ENCODE measurements at places on chromosomes 1 and 21. TPM values are rescaled to one million over a fixed set of nuclear protein-coding genes. Genes with fewer than 3 reads are reported as not detected.

GRCh38 chr1:206503591-206504362 lies 3.6 kb upstream of the RASSF5 start:
- peak; percentile 63 for DNase-seq

DNA sequence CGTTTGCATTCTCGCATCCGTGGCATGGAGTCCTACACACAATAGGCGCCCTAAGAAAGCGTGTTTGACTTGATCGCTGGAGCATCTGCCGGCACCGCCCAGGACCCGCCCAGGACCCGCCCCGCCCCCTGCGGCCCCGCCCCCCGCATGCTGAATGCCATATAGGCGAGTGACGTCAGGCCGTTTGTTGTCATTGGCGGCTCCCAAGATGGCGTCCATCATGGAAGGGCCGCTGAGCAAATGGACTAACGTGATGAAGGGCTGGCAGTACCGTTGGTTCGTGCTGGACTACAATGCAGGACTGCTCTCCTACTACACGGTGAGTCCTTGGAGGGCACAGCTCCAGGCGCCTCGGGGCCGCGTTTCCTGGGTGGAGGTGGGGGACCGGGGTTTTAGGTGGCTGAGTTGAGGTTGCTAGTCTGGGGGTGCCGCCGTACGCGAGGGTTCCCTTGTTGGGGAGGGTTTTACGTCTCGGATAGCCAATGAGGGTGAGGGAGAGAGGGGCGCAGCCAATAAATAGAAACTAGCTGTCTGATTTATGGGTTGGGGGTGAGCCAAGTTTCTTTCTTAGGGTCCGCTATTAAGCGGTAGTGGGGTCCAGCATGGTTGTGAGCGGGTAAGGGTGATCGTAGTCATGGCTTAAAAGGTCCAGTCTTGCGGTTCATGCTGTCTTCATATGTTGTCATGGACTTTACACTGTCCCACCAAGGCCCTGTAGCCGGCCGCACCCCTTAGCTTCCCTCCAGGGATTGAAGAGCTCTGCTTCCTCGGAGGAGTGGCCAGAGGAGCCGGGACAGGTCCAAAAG lies at the start of gene OSBPL9:
OSBPL9 (plus strand) TSS at position 190 of the 806 bp plus-strand sequence; CDS start at position 209, 19 bp downstream.
- peak; percentile 88 for DNase-seq

The ST7L gene
- 17.4 TPM for total RNA-seq

DNA sequence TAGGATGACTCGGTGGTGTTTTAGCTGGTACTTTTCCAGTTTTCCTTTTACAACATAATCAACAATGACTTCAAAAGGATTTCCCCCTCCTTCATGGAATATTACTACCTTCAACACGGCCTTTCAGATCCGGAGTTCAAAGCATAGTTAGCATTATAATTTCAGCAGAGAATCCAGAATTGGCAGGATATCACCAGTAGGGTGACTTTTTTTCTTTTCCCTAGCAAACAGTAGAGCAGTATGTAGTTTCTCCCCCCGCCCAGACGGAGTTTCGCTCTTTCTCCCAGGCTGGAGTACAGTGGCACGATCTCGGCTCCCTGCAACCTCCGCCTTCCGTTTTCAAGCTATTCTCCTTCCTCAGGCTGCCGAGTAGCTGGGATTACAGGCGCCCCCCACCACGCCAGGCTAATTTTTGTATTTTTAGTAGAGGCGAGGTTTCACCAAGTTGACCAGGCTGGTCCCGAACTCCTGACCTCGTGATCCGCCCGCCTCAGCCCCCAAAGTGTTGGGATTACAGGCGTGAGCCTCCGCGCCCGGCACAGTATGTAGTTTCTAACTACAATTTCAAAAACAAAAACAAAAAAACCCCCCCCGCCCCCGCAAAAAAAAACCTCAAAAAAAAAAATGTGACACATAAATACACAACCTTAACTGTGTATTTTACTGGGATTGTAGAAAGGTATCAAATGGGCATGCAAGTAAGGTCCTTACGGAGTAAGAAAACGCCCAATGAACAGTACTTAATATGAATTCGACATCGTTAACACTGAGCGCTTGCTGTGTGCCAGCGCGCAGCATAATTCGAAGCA lies 1.5 kb upstream of the COX20 start:
- DNase-seq, result peak; percentile 52

- DNase-seq, result no peak
These were observed 735 bp upstream of the YTHDF2 start for GRCh38 chr1:28735961-28736449.

- DNase-seq, result no peak
These were observed 556.5 kb upstream of the BRINP3 start for GRCh38 chr1:191034132-191034531.

The TMEM234 gene
- total RNA-seq, result 10.5 TPM

DNA sequence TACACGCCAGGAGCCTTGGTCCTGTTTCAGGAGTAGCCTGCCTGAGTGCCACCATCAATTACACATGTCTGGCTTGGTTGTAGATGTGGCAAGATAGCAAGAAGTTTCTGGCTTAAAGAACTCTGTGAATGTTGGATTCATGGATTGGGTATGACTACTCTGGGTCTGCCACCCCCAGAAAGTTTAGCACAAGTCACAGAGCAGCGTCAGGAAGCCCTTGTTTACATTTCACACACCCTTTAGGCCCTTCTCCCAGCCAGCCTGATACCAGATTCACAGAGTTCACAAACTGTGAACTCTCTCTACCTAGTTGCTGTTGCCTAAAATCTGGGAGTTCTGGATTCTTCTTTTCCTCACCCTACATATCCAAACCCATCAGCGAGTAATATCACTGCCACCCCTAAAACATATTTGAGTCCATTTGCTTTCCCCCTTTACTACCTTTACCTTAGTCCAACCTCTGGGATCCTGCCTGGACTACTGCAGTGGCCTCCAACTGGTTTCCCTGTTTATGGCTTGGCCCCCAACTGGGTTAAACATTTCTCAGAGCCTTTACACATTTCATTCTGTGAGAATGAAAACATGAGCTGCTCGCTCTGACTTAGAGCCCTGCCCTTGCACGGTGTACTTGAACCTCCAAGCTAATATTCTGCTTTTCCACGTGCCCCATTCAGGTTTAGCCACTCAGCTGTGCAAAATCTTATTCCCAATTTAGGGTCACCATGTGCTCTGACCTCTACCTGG lies 4.1 kb upstream of the CCDC24 start:
- DNase-seq, result no peak

DNA sequence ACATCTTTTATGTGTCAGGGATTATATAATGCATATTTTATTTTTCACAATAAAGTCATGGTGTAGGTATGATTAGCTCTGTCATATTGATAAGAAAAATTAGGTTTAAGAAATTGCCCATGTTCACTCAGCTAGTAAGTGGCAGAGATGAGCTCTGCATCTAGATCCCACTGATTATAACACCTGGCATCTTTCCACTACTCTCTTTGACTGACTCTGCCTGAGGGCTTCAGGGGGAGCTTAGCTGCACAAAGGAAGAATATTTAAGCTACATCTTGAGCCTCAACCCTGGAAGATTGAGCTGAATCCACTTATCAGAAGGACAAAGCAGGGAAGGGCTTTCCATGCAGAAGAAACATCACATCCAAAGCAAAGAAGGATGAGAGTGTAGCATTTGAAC lies 190.4 kb downstream of the MIS18A start:
- no peak for DNase-seq

DNA sequence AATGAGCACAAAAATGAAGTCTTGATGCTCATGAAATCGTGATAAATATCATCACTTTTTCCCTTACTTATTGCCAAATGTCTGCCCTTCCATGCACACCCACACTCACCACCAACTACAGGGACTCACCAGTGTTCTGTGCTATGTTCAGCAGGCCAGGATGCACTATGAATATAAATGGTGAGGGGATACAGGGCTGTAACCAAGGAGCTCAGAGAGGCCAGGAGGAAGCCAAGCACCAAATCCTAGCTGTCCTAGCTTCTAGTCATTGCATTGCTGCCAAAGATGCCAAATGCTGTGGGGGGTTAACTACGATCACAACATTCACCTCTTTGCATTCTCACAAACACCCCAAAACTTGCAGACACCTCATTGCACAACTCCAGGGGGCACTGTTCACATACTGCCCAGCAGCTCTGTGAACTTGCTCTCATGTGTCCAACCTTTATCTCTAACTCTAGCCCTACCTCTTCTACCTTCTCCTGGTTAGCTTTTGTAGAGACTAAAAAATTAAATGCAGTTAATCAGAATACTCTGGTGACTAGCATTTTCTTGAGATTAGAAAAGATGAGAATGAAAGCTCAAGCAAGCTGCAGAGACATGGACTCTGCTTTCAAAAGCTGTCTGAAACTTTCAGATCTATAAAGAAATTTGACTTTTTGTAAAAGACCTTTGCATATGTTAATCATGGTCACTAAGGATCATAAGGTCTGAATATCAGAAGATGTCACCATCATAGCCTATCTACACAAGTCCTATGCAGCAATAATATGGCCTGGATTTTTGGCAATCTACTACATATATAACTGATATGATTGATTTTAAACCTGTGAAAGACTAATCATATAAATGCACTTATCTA lies 13.9 kb upstream of the KIF14 start:
- no peak for DNase-seq

GRCh38 chr21:44911384-44912157 lies 9.1 kb downstream of the ITGB2 start:
- DNase-seq, result peak; percentile 74

- no peak for DNase-seq
These were observed 39.0 kb downstream of the LRRC71 start for GRCh38 chr1:156959414-156959813.

DNA sequence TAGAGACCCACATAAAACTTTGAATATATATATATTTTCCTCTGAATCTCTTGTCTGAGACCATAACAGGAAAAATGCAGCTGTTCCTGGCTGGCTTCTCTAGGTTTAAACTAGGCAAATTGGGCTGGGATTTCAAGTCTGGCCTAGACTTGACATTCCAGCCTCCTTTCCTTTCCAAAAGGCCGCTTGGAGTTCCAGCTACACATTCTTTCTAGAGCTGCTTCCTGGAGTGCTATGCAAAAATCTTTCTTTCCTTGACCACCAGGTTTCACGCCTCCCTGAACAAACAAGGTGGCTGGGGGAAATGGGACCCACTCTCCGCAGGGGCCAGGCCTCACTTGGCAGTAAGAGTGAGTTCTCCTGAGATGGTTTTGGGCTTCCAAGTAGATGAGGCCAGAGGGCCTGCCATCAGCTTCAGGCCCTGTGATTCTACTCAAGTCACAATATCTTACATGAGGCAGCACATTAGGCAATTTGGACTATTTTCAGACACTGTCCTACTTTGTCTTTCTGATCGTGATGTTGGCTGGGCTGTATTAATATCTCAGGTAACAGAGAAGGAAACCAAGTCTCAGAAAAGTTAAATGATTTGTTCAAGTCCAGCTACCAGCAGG lies 102.4 kb downstream of the FAM78B start:
- no peak for DNase-seq

DNA sequence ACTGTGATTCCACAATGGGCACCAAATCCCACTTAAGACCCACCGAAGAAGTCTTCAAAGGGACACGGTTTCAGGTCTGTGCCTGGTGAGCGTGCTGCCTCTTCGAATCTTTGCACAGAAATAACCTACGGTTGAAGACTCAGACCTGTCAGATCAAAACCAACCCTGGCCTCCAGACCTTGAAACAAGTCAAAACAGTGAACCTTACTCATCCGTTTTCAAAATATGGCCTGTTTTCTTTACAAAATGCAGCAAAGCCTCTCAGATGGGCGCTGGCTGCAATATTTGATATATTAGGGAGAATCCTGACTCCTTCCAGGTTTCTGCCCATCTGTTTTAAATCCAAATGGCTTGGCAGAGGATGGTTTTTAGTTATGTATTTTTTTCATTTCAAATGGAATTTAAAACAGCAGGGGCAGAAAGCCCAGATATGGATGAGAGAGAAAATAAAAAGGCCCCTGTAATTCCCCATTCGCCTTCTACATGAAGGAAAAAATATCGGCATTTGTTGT lies 14.0 kb downstream of the JUN start:
- DNase-seq, result no peak

The TNFRSF1B gene
- total RNA-seq, result 95.4 TPM

DNA sequence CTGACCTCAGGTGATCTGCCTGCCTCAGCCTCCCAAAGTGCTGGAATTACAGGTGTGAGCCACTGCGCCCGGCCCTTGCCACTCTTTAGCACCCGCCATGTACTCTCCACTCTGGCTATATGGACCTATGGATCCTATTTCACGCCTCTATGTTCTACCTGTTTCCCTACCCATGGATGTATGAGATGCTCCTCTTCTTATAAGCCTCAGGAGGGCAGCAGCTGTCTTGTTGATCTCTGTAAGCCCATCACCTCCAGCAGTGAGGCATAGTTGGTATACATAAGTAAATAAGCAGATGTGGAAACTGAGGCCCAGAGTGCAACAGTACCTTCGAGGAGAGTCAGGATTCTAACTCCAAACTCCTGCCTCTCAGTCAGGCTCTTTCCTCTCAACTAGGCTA lies 24.7 kb upstream of the ARTN start:
- no peak for DNase-seq

GRCh38 chr1:97238816-97239215 lies 517.2 kb downstream of the PTBP2 start:
- no peak for DNase-seq

DNA sequence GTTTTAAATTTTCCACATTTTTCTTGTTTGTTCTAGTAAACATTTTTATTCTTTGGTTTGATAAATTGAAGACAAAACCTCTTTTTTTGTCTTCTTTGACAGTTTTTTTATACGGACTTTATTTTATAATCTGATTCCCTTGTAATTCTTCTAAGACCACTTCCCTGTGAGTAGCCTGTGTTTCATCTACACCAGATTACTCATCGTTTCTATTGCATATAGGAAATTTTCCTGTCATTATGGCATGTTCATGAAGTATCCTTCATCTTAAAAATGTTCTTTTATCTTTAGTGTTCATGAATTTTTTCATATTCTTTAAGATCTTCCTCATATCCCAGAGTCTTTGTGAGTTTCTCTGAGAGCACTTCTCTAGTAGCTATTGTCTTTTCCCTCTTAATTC lies 109.8 kb downstream of the USP25 start:
- DNase-seq, result no peak

DNA sequence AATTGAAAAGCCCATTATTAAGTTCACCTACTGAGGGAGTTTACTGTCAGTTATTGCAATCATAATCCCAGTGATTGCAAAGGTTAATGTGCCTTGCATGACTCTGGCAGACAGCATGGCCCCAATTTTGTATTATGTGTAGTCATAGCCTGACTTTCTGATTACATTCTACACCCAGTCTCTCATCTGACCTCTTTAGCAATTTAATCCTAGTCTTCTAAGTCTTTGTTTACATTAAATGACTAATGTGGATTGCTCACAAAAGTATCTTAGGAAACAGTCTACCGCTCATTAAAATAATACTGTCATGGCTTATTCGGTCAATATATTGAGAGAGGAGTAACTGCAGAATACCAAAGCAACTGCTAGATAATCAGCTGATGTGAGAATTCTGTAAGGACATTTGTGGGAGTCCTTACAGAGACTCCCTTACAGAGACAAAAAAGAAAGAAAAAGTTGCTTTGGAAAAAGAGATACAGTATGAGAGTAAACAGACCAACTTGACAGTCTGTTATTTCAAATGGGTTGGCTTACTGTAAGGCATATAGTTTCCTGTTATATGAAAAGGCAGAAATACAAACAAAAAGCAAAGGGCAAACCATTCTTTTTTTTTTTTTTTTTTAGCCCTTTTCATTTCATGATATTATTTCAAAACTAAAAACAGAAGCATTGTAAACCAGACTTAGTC lies 42.8 kb downstream of the SMG7 start:
- no peak for DNase-seq

GRCh38 chr1:182374101-182374834 lies 17.3 kb downstream of the GLUL start:
- DNase-seq, result no peak

The HMGCS2 gene
- total RNA-seq, result not detected

The SOAT1 gene
- total RNA-seq, result 36.1 TPM

The SNIP1 gene
- total RNA-seq, result 29.1 TPM

- no peak for DNase-seq
These were observed 277.0 kb upstream of the B3GALT2 start for GRCh38 chr1:193463326-193463932.

GRCh38 chr1:234969011-234969441 lies 159.6 kb downstream of the TOMM20 start:
- DNase-seq, result no peak
